ENCODE measurements at places on chromosomes 7 and 10. TPM values are rescaled to one million over a fixed set of nuclear protein-coding genes. Genes with fewer than 3 reads are reported as not detected.

- no peak for DNase-seq
Observed at GRCh38 chr10:78437998-78438906, 404.6 kb downstream of the RPS24 start.

- no peak for DNase-seq
Observed at GRCh38 chr7:137981175-137981574, 20.7 kb downstream of the CREB3L2 start.

DNA sequence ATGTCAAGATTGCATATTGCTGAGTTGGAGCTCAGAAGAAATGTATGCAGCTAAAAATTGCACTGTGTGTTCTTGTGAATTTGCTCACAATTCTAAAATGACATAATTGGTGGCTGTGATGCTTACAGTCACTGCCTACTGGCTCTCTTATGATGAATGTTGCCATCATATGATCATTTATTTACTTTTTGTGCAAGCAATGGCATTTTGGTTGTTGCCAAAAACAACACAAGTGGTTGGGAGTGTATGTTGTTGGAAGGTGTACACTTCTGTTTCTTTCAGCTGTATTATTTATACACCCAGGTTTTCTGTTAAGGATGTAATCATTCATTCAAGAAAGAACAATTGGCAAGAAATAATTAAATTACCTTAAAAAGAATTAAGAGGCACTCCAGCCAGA is 28.9 kb downstream of the PON1 start:
- no peak for DNase-seq

GRCh38 chr7:15778191-15778590 is 91.7 kb upstream of the MEOX2 start:
- no peak for DNase-seq

DNA sequence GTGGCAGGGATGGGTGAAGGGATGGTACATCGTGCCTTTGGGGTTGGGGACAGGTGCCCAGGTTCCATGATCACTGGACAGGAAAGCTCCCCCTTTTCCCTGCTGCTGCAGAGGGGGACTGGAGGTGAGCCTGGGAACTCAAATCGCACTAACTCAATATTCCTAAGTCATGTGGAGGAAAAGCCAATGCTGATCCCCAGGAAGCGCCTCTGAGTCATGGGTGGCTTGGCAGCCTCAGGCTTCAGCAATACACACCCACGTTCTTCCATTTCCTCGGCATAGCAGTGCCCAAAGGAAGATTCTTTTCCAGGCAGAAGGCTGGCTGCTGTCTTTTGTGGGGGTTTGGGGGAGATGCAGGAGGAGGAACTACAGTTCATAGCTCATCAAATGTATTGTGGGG is 165.8 kb downstream of the CCDC3 start:
- DNase-seq: no peak

DNA sequence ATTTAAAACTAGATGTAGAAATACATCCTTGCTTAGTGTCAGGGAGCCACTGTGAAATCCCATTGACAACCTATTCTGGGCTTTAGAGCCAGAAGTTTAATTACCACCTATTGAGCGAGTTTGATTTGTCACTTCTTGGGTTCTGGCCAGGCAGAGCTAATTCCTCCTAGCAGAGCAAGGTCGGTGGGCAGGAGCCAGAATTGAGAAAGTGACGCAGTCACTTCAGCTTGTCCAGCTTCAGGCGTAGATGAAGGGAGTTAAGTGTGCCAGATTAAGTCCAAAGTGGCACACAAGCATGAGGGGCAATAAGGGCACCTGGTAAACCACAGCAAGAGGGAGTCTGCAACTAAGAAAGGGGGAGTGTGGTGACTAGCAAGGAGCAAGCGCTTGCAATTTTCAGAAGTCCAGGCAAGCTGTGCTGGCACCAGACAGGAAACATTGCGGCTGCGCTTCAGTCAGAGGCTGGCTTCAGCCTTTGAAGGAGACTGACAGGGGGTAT is 119.4 kb downstream of the ST7 start:
- peak; percentile 91 for DNase-seq

GRCh38 chr7:154911862-154912455 is 91.0 kb downstream of the PAXIP1 start:
- DNase-seq: no peak

- DNase-seq: no peak
Observed at GRCh38 chr10:130749911-130750310, 561.6 kb downstream of the TCERG1L start.

- no peak for DNase-seq
Observed at GRCh38 chr7:81707196-81707595, 62.7 kb downstream of the HGF start.

DNA sequence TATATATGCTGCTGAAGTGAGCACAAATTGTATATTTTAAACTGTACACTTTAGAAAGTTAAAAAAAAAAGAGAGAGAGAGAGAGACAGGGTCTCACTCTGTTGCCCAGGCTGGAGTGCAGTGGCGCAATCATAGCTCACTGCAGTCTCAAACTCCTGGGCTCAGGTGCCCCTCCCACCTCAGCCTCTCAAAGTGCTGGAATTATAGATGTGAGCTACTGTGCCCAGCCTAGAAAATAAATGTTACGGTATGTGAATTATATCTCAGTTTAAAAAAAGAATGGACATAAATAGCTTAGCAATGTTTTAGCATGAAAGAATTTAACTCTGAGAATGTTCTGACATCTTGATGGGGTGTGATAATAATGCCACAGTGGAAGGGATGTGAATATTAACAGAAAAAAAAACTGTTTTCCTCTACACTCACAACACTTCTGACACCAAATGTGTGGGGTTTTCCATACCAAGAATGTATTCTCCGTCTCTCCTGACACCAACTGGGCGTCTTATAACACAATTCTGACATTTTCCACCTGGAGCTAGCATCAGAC is 162.1 kb downstream of the PLCE1 start:
- no peak for DNase-seq

GRCh38 chr7:155761162-155761561 is 51.1 kb downstream of the SHH start:
- DNase-seq: no peak

- DNase-seq: no peak
Observed at GRCh38 chr7:133623721-133624120, 370.8 kb downstream of the EXOC4 start.

DNA sequence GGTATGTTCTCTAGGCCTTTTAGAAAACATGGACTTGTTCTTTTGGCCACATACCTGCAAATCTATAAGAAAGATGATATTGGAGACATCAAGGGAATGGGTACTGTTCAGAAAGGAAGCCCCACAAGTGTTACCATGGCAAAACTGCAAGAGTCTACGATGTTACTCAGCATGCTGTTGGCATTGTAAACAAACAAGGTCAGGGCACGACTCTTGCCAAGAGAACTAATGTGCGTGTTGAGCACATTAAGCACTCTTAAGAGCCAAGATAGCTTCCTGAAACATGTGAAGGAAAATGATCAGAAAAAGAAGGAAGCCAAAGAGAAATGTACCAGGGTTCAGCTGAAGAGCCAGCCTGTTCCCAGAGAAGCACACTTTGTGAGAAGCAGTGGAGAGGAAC is 37.1 kb downstream of the SDK1 start:
- DNase-seq: no peak

Gene METTL27
- 23.2 TPM for polyA plus RNA-seq

Gene CFAP70
- polyA plus RNA-seq: 1.4 TPM

Gene TAS2R16
- not detected for polyA plus RNA-seq

Gene PRSS37
- not detected for polyA plus RNA-seq

Gene ABCC2
- polyA plus RNA-seq: not detected

Gene SORCS1
- polyA plus RNA-seq: 0.71 TPM

Gene RSU1
- 91.7 TPM for polyA plus RNA-seq

Gene C7orf33
- polyA plus RNA-seq: not detected

Gene IRF5
- 2.7 TPM for polyA plus RNA-seq

Gene SGCE
- polyA plus RNA-seq: 56.2 TPM

Gene AQP1
- 144 TPM for polyA plus RNA-seq

Gene AMZ1
- 2.4 TPM for polyA plus RNA-seq

All from brain (organoid and tissue), 16 donors.